Karpas-422 (cell line): ENCODE measurements at places on chromosomes 7 and 10. TPM values are rescaled to one million over a fixed set of nuclear protein-coding genes. Genes with fewer than 3 reads are reported as not detected.

Gene SLC26A4
- 0.04 and 0.19 TPM in 2 replicates for total RNA-seq

- H3K36me3 ChIP-seq = no peaks in the 10 kb centered on the region
- no peak within 1 kb of the TSS for H3K4me3 ChIP-seq
- no peaks in the 10 kb centered on the region for H3K27me3 ChIP-seq
These were observed at the start of gene LRMDA for GRCh38 chr10:75431180-75432111. Gene LRMDA, plus strand, starts transcription at chr10:75431624.

- H3K4me3 ChIP-seq = no peak overlapping the region
- no peaks in the 10 kb centered on the region for H3K27me3 ChIP-seq
- H3K36me3 ChIP-seq = no peaks in the 10 kb centered on the region
- H3K4me1 ChIP-seq = no peaks in the 10 kb centered on the region
- H3K27ac ChIP-seq = no peak overlapping the region
These were observed 429.7 kb downstream of the ARL4A start for GRCh38 chr7:13117103-13117502.

GRCh38 chr10:411603-412002 is 276.3 kb downstream of the ZMYND11 start:
- H3K27me3 ChIP-seq = no peaks in the 10 kb centered on the region
- no peak for DNase-seq
- no peak overlapping the region for H3K27ac ChIP-seq
- no peaks in the 10 kb centered on the region for H3K4me1 ChIP-seq

DNA sequence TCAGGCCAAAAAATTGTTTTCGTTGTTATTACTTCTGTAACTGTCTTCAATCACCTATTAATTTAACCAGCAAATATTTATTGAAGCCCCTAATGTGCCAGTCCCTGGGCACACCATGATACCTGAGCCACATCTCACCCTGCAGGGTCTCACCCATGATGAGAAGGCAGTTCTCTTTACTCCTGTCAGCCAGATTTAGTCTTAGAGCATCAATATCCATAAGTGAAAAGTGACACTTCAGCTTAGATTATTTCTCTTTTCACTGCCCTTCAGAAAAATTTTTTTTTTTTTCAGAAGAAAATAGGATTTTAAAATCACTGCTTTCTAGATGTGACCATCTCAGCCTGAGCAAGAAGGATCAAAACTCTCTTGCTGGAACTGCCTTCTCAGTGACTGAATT is 258.6 kb upstream of the NFE2L3 start:
- H3K27ac ChIP-seq = peak overlapping the region; percentile 51
- no peaks in the 10 kb centered on the region for H3K36me3 ChIP-seq
- peak overlapping the region; percentile 64 for H3K4me3 ChIP-seq
- peak; percentile 54 for DNase-seq
- H3K4me1 ChIP-seq = peaks cover 42% of the 10 kb centered on the region

- peaks cover 19% of the 10 kb centered on the region for H3K4me1 ChIP-seq
- H3K36me3 ChIP-seq = peaks cover 23% of the 10 kb centered on the region
These were observed 588 bp upstream of the ORC5 start for GRCh38 chr7:104208421-104208780.

GRCh38 chr7:5492636-5493020 is 69.0 kb upstream of the TNRC18 start:
- no peak overlapping the region for H3K27ac ChIP-seq
- no peaks in the 10 kb centered on the region for H3K27me3 ChIP-seq
- H3K4me3 ChIP-seq = no peak overlapping the region
- H3K4me1 ChIP-seq = peaks cover 17% of the 10 kb centered on the region

DNA sequence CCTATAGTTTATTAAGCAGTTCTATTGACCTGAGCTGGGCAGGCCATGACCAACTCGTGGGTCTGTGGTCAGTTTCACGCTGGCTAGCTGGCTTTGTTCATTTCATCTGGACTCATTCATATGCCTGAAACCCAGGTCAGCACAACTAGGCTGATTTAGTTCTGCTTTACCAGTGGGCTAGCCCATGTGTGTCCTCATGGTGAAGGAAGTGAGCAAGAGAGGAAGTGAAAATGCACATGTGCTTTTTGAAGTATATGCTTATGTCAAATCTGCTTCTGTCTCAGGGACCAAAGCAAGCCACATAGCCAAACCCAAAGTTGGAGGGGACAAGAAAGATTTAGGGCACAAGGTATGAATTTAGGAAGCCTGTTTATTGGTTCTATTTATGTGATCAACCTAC is 154.5 kb downstream of the RNF133 start:
- H3K4me1 ChIP-seq = peaks cover 5% of the 10 kb centered on the region; the same call in 1 of the 2 replicates
- H3K36me3 ChIP-seq = no peaks in the 10 kb centered on the region
- no peak overlapping the region for H3K27ac ChIP-seq
- H3K27me3 ChIP-seq = no peaks in the 10 kb centered on the region

DNA sequence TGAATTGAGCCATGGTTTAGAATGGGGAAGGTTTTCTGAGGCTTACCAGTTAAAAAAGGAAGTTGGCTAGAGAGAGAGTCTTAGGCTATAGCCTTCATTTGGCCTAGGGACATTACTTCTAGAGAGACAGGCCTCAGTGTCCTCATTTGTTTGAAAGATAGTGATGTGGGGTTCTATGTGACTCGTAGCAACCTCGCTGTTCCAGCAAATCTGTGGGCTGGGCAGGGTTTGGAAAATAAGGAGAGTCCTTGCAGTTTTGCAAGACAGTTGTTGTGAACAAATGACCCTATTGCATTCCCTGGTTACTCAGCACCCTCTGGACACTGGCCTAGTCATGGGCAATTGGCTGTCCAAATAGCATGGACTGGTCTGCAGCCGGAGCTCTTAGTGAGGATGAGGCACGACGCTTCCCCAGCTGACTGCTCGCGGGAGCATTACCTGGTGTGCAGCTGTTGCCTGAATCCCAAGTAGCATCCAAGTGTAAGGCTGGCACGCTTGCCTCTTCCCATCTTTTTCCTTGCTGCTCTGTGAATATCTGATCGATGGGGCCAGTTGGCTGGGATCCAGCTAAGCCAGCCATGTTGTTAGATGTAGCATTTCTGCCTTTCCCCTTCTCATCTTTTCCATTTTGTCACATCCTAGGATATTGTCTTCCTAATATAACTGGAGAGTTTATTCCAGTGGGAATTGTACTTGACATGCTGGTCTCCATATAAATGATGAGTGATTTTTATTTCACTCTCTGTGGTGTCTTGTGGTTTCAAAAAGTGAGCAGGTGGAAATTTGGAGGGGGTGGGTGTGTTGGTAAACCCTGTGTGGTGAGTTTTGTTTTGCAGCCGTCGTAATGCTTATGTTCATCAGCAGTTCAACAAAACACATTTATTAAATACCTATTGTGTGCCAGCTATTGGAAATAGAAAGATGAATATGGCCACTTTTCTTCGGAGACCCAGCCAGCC is 99.8 kb downstream of the SND1 start:
- no peak overlapping the region for H3K4me3 ChIP-seq
- peak; percentile 54 for DNase-seq
- no peak overlapping the region for H3K27ac ChIP-seq
- no peaks in the 10 kb centered on the region for H3K27me3 ChIP-seq

DNA sequence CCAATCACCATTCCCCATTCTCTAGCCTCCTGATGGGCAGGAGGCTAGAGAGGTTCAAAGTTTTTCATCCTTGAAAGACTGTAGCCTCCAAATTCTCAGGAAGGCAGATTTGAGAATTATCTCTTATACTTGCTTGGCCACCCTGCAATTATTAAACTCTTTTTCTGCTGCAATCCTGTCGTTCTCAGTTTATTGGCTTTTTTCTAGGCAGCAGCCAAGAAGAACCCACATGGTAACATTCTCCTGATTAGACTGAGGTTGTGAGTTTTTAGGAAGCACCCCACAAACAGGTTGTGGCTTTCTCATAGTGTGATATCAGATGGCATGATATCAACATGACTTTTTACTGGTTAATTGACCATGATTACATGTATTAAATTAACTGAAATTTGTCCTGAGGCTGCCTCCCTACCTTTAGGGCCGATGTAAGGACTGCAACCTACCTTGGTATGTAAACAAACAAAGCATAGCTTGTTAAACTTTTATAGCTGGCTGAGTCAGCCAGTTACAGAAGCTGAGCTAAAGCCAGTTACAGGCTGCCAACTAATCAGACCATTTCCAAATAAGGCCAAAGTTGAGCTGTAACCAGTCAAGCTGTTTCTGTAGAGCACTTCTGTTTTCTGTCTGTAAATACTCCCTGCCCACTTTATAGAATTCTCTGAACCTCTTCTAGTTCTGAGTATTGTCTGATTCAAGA is 3.2 kb upstream of the ZNF248 start:
- 0 out of 2 replicates have a peak, but pooled peaks cover 2% of the 10 kb centered on the region for H3K36me3 ChIP-seq
- H3K27me3 ChIP-seq = no peaks in the 10 kb centered on the region
- H3K4me3 ChIP-seq = no peak overlapping the region
- H3K27ac ChIP-seq = no peak overlapping the region
- DNase-seq = no peak
- H3K4me1 ChIP-seq = peaks cover 19% of the 10 kb centered on the region

DNA sequence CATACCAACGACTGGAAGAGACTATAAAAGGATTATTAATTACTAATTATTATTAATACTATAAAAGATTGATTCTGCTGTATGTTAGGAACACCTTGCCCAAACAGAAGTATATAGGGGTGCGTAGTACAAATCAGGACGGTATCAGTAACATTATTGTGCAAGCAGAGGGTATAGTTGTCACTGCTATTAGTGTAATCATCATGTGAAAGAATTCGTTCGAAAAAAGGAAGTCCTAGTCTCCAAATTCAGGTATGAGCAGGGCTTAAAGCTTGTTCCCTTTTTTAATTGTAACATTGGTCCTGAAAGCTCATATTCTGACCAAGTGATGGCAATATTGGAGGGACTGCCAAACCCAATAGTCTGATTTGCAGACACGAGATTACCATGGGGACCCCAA is 81.8 kb downstream of the THSD7A start:
- peak; percentile 58 for DNase-seq
- H3K36me3 ChIP-seq = no peaks in the 10 kb centered on the region
- H3K4me3 ChIP-seq = no peak overlapping the region
- no peaks in the 10 kb centered on the region for H3K27me3 ChIP-seq

GRCh38 chr7:32150589-32150988 is 80.4 kb upstream of the PDE1C start:
- DNase-seq = no peak
- no peaks in the 10 kb centered on the region for H3K27me3 ChIP-seq
- H3K4me1 ChIP-seq = no peaks in the 10 kb centered on the region
- no peak overlapping the region for H3K4me3 ChIP-seq
- no peaks in the 10 kb centered on the region for H3K36me3 ChIP-seq
- no peak overlapping the region for H3K27ac ChIP-seq
